Activated CD8-positive, alpha-beta memory T cell treated with anti-CD3 and anti-CD28 coated beads for 24 hours (primary cell): ENCODE measurements at places on chromosomes 4 and X.
A peak's percentile ranks its signal among the peaks of the same experiment; 100 is the strongest.

DNA sequence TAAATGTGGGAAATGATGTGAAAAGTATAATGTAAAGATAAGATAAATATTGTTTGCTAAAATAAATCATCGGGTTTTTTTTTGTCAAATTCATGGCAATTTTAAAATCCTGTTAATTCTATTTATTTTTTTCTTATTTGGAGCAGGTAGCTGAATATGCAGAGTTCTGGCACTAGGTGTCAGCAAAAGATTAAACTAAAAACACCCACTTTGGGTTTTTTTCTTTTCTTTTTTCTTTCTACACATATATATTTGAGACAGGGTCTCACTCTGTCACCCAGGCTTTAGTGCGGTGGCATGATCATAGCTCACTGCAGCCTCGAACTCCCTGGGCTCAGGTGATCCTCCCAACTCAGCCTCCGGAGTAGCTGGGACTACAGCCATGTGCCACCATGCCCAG, 6.9 kb upstream of the RAP2C start:
- DNase-seq, result no peak

GRCh38 chrX:153573984-153574383, 25.0 kb downstream of the CCNQ start:
- DNase-seq, result no peak

DNA sequence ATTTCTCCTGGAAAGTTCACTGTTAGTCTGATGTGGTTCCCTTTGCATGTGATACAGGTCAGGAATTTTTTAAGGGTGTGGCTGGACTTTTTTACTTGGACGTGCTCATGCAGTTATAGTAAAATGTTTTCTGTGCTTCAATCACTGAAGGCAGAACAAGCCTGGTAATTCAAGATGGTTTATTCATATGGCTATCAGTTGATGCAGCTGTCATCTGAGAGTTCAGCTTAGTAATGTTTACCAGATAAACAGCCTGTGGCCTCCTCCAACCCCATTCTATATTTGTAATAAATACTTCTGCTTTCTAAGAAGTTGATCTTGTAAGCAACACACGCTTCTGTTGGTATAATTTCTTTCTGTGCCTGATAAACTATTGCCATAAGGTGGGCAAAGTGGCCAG, 2105.9 kb downstream of the ARAP2 start:
- DNase-seq, result no peak

DNA sequence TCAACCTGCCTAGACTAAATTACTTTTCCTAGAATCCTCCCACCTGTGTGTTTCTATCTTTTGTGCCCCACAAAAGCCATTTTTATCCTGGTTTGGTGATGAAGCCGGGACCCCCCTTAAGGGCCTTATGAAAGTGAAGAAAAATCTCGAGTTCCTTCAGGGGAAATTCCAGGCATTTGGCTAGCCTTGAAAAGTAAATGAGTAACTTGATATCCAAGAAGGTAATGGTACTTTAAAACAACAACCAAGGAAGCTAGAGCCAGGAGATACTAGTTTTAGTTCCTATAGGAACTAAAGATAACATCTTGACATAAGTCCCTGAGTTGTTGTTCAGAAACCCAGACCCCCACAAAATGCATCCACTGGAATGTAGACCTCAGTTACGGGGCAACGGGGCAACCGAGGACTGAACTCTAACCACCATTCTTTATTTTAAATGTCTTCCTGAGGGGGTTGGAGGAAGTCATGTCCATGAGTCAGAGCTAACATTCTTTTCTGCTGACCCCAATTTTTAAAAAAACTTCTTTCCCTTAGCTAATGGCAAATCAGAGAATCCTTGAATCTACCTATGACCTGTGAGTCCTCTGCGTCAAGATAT, 73.9 kb downstream of the VCX3A start:
- no peak for DNase-seq

DNA sequence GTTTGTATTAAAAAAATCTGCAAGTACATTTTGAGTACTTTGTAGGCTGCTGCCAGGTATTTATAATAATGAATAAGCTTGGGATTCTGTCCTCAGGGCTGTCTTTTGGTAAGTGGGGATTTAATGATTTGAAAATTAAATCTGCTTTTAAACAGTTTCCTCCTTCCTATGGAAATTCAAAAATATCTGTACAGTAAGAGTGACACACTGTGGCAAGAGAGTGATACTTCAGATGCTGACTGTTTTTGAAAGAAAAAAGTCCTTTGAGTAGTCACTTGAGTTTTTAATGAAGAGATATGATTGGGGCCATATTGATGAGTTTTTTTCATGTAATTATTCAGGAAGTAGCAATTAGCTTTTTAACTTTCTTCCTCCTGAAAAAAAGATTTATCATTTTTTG, 49.2 kb downstream of the SMARCAD1 start:
- DNase-seq, result no peak

DNA sequence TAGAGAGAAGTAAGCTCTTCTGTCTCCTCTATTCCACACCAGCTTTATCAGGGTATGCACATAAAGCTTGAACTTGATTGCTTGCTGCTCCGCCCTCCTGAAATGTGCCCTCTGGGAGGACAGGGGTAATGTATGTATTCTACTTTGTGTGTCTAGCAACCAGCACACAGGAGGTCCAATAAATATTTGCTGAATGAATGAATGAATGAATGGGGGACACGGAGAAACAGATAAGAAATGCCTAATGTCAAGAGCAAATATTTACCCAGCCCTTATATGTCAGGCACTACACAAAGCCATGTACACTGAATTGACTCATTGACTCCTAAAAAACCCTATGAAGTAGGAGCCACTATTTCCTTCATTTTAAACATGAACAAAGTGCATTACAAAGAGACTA, 2.3 kb upstream of the MSL3 start:
- DNase-seq, result no peak

GRCh38 chrX:639151-639550, 8.6 kb downstream of the SHOX start:
- DNase-seq, result no peak

DNA sequence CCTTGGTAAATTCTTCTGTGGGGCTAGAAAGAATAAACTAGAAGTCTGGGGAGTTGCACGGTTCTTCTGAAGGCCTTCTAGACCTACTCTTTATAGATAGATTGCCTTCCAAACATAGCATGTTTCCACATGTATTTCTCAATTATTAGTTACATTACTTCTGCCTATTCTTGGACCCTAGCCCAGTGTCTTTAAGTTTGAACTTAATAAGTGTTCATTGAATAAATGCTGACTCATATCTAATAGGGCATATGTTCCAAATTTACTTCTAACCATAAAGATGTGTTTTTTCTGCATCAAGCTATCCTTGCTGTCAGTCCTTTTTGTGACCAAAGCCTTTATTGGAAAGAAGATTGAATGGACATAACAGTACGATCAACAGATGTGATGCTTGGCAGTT, 503.6 kb upstream of the ZFP42 start:
- DNase-seq, result no peak

GRCh38 chr4:168713253-168713652, 216.4 kb downstream of the PALLD start:
- no peak for DNase-seq

DNA sequence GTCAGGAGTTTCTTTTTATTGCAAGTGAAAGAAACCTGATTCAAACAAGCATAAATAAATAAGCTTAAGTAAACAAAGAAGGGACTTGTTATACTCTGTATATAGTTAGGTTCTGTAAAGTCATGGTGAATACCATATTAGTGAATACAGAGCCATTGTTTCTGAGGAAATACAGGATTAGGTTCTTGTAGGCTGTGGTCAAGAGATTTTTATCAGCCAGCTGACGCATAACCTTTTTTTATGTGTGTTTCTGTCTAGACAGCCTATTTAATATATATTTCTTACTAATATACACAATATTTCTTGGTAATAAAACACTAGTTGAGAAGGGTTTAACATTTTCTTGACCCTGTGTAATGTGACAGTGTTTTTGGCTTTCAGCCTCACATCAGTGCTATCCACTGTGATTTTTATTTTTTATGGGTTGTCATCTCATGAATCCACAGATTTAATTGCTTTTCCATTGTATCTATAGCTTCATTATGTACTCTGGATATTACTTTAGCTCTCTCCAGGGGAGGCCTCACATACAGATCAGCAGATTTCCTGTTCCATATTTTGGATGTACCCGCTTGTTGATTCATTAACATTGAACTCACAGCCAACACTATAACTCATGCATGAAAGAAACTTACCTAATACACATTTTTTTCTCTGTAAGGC, 8.0 kb downstream of the HERC3 start:
- DNase-seq, result no peak

DNA sequence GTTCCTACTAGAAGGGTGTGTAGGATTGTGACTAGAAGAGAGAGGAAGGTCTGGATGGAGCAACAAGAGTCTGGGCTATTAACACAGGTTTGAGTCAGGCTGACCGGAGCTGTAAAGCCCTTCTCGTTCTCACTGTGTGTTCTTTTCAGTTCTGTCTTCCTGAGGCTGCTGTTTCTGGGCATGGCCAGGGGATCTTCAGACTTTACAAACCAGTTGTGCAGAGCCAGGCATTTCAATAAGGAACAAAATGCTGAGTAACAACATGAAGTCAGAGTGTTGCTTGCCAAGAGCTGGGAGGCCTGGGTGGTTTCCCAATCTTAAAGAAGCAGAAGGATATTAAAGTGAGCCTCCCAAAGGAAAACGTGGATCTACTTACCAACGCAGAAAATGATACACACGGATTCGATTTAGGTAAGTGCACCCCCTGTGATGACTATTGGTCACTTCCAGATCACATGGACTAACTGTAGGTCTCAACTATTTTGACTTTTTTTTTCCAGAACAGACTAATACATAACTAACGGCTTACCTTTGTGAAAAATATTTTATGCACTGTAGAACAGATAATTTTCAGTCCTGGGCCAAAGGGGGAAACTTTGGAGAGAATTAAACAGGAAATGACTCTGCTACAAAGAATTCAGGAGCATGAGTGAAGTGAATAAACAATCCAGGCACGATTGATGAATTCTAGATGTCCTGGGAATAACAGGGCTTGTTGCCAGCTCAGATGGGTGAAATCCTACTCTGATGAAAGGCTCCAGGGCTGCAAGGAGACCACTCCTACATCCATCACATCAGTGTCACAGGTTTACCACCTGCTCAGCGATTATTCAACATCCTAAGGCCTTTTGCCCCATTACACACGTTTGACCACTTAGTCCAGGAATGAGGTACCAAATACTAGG, 94.5 kb downstream of the ANXA3 start:
- DNase-seq, result no peak

DNA sequence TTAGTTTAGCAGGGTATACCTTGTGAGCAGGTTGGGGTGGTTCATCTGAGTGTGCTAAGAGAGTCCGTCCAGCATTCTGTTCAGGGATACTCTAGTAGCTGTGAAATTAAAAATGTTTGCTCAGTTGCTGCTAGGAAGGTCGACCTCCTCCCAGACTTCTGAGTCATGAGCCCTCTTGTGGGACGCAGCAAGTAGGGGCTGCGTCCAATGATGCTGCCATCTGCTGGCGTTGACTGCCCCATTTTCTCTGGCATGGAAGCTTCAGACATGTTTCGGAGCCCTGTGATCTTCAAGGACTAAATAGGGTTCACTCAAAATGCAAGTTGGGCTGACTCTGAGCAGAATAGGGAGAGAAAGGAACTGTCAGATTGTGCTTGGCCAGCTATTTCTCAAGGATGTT, 201.0 kb upstream of the ARSJ start:
- peak; percentile 67 for DNase-seq
